Activated naive CD8-positive, alpha-beta T cell treated with anti-CD3 and anti-CD28 coated beads for 36 hours (primary cell): ENCODE measurements at places on chromosomes 4 and X. TPM values are rescaled to one million over a fixed set of nuclear protein-coding genes. Genes with fewer than 3 reads are reported as not detected.

DNA sequence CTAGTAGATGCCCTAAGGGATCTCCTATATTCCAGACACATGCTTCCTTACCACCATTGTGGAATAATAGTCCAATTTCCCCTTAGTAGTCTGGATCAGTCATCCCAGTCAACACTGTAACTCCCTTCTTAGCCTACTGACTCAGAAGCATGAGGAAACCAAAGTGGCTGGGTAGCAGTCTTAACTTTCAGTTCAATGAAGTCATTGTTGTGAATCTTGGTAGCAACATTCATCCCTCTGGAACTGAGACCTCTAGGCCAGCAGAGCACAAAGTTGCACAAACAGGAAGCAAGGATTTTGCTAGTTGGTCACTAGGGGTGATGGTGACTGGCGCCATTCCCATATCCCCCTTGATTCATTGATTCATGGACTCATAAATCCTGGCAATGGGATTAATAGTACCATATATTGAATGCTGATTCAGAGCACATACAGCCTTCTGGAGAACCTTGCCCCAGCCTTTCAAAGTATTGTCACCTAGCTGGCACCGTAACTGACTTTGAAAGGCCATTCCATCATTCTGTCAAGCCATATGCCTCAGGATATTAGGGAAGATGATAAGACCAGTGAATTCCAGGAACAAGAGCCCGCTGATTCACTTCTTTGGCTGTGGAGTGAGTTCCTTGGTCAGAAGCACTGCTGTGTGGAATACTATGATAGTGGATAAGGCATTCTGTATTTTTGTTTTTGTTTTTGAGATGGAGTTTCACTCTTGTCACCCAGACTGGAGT lies 19.7 kb upstream of the GPAT3 start:
- no peak for DNase-seq
- H3K4me1 ChIP-seq = no peaks in the 10 kb centered on the region
- H3K4me3 ChIP-seq = no peak overlapping the region
- H3K27me3 ChIP-seq = no peaks in the 10 kb centered on the region
- H3K27ac ChIP-seq = no peak overlapping the region

FAAH2 gene
- 1.9 TPM for total RNA-seq

- H3K27me3 ChIP-seq = peaks cover under 1% of the 10 kb centered on the region
- no peaks in the 10 kb centered on the region for H3K4me1 ChIP-seq
- no peak for DNase-seq
- H3K4me3 ChIP-seq = no peak overlapping the region
- no peak overlapping the region for H3K27ac ChIP-seq
- no peaks in the 10 kb centered on the region for H3K36me3 ChIP-seq
Measured at GRCh38 chrX:16067886-16068515, 55.4 kb upstream of the GRPR start.

- DNase-seq = no peak
- H3K4me1 ChIP-seq = peaks cover 19% of the 10 kb centered on the region
- H3K36me3 ChIP-seq = peaks cover 37% of the 10 kb centered on the region
- no peak overlapping the region for H3K27ac ChIP-seq
Measured at GRCh38 chr4:83272900-83273299, 11.7 kb downstream of the COQ2 start.

MAN2B2 gene
- total RNA-seq = 10.9 TPM

SPIN2A gene
- 0.30 TPM for total RNA-seq

DNA sequence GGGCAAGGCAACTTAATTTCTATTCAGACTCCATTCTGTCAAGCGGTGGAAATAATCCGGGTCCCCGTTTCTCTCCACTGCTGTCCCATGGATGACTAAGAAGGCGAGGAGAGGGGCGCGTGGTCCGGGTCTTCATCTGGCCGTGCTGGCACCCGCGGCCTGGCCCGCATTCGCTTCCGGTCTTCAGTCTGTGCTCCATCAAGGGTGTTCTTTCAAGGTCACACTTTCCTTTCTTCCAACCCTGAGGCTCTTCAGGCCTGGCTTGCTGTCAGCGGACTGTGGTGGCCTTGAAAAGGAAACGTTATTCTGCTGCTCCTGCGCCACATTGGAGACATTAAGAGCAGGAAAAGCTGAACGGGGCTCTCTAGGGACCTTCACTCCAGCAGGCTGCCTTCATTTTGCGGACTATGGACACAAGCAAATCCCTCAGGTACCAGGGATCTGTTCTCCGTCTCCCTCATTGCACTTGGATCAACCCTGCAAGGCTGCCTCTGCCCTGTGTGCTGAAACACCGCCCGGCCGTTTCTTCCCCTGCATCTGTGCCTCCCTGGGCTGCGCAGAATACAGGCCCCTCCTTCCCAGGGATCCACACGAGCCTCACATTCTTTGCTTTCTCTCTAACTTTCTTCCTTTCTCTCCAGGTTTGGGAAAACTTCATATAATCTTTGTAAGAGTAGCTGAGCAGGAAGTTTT lies 5.7 kb upstream of the SLC25A4 start:
- H3K4me3 ChIP-seq = no peak overlapping the region
- H3K36me3 ChIP-seq = no peaks in the 10 kb centered on the region
- peaks cover 12% of the 10 kb centered on the region for H3K27me3 ChIP-seq
- H3K27ac ChIP-seq = no peak overlapping the region
- peaks cover 3% of the 10 kb centered on the region for H3K4me1 ChIP-seq
- DNase-seq = no peak

GRCh38 chrX:48772602-48773001 lies 11.1 kb downstream of the GLOD5 start:
- H3K27ac ChIP-seq = no peak overlapping the region
- no peak for DNase-seq
- H3K27me3 ChIP-seq = no peaks in the 10 kb centered on the region
- no peaks in the 10 kb centered on the region for H3K36me3 ChIP-seq

- H3K4me3 ChIP-seq = no peak overlapping the region
- no peaks in the 10 kb centered on the region for H3K27me3 ChIP-seq
- no peaks in the 10 kb centered on the region for H3K36me3 ChIP-seq
Measured at GRCh38 chr4:188854436-188854835, 715.2 kb downstream of the TRIML1 start.

AMTN gene
- total RNA-seq = not detected

DNA sequence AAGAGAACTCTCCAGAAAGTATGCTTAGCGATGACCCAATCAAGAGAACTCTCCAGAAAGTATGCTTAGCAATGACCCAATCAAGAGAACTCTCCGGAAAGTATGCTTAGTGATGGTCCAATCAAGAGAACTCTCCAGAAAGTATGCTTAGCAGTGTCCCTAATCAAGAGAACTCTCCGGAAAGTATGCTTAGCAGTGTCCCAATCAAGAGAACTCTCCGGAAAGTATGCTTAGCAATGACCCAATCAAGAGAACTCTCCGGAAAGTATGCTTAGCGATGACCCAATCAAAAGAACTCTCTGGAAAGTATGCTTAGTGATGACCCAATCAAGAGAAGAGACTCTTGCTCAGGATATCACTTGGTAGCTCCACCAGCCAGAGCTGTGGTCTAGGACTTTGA lies 92.5 kb downstream of the AFAP1 start:
- peaks cover 35% of the 10 kb centered on the region for H3K4me1 ChIP-seq
- peaks cover 13% of the 10 kb centered on the region for H3K36me3 ChIP-seq
- no peak for DNase-seq
- no peak overlapping the region for H3K4me3 ChIP-seq
